Stimulated activated CD4-positive, alpha-beta T cell treated with anti-CD3 and anti-CD28 coated beads, Interleukin-15, amount 100 ng/mL, for 1 hour (primary cell): ENCODE measurements at places on chromosomes 5 and 9.

DNA sequence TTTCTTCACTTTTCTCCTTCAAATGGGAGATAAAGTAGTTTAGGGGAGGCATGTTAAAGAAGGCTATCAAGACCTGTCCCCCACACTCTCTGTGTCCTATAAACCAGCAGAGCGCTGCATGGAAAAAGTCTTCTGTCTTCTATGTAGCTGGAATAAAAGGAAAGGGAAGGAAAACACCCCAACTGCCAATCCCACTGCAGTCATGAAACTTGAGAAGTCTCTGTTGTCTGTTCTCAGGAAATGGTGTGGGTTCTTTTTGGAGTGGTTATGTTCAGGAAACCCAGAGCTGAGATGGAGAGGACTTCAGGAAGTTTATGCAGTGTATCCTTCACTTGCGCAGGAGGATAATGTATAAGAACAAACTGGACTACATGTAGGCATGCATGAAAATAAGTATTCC is 274.3 kb downstream of the GAS1 start:
- no peak for DNase-seq

GRCh38 chr5:105670596-105670995 is 2000.1 kb downstream of the EFNA5 start:
- no peak for DNase-seq

DNA sequence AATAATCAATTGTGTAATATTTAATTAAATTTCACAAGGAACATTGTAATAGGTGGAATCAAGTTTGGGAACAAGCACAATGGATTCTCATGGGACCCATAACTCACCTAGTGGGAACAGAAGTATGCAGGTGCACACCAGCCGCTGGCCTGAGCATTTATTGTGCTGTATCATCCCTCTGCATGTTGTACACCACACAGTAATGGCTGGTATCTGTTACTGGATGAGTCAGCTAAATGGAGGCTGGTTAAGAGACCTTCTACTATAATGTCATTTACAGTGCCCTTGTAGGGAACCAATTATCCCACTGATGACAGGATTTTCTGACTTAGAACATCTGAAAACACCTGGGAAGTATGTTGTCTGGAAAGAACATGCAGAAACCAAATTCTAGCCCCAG is 3.2 kb upstream of the MAP3K1 start:
- DNase-seq = no peak

DNA sequence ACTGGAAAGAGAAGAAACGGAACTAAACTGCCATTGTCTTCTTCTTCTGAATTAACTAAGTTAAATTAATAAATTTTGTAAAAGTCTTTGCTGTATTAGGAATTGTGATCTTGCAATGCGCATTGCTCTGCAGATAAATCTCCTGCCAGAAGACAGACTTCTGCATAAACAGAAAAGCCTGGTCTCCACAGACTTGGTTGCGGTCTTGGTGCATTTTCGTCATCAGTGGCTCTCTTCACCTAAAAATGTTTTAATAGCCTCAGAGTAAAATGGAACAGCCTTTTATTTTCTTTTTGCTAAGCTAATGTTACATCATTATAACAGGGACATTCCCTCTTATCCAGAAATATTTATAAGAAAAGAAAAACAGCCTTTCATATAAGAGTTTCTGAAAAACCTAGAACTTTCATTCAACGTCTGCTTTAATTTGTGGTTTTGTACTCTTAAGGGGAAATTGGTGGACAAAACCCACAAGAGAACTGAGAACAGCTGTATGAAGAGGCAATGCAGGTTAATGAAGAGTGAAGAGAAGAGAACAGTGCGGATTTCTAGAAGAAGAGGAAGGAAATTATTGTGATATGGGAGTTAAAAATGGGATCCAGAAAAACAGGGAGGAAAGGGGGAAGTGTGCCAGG is 10.1 kb downstream of the IFNA5 start:
- DNase-seq = no peak

DNA sequence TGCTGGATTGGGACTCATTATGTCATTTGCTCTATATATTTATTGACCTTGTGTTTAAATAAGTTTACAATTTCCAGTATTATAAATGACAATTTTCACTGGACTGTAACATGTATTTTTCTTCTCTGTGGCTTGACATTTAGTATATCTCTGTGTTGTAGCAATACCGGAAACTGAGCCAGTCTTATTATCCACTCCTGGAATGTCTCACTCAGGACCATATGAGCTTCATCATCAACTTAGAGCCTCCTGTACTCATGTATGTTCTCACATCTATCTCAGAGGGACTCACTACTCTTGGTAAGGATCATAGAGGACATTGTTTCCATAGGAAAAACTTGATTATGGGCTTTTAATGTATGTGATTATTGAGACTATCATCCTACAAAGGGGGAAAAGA is 66.5 kb upstream of the TLX3 start:
- DNase-seq = no peak

DNA sequence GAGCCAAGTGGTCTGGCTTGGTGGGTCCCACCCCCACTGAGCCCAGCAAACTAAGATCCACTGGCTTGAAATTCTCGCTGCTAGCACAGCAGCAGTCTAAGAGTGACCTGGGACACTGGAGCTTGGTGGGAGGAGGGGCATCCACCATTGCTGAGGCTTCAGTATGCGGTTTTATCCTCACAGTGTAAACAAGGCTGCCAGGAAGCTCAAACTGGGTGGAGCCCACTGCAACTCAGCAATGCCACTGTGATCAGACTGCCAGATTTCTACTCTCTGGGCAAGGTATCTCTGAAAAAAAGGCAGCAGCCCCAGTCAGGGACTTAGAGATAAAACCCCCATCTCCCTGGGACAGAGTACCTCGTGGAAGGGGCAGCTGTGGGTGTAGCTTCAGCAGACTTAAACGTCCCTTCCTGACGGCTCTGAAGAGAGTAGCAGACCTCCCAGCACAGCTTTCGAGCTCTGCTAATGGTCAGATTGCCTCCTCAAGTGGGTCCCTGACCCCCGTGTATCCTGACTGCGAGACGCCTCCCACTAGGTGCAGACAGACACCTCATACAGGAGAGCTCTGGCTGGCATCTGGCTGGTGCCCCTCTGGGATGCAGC is 18.2 kb upstream of the STK32A start:
- DNase-seq = no peak

GRCh38 chr5:2142456-2142954 is 259.8 kb upstream of the IRX4 start:
- DNase-seq = no peak

GRCh38 chr5:131525805-131526204 is 109.2 kb downstream of the RAPGEF6 start:
- no peak for DNase-seq

DNA sequence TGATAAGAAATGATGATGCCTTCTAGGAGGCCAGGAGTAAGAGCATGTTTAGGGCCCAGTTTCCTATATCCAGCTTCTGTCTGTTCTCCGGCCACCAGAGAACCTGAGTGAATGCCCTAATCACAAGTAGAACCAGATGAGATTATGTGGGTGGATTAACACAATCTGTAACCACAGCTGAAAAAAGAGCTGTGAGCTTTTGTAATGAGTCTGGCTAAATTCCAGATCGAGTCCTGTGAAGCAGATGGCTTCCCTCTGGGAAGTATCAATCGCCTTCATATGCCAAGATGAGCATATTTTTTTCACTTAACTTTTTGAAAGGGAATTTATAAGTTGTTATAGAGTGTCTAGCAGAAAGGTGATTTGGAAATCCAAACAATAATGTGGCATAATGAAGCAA is 99.8 kb downstream of the NNT start:
- DNase-seq = no peak

DNA sequence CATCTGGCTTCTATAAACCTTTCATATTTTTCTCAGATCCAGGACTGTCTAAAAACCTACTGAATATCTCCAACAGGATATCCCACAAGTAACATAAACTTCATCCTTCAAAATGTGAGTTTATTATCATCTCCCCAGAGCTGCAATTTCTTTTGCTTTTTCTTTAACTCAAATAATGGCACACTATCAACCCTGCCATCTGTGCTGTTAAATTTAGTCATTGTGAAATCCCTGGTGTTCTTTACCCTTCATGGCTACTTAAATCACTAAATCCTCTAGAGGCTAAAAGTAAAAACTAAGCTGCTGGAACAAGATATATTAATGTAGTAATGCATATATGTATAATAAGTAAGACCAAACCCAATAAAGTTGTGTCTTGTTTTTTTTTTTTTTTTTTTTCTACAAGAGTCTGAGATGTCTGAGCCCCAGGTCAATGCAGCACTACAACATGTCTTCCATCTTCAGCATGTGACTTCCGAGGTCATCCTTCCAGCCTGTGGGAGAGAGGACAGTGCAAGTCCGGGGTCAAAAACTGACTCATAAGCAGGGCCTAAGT is 362.9 kb downstream of the ADGRV1 start:
- DNase-seq = no peak

- DNase-seq = no peak
Measured at GRCh38 chr9:134955801-134956200, 38.1 kb upstream of the FCN1 start.

- no peak for DNase-seq
Measured at GRCh38 chr5:170105642-170106611, at the start of gene FOXI1. Gene FOXI1 (plus strand): TSS chr5:170105897. CDS start chr5:170105958, 61 bp downstream.

DNA sequence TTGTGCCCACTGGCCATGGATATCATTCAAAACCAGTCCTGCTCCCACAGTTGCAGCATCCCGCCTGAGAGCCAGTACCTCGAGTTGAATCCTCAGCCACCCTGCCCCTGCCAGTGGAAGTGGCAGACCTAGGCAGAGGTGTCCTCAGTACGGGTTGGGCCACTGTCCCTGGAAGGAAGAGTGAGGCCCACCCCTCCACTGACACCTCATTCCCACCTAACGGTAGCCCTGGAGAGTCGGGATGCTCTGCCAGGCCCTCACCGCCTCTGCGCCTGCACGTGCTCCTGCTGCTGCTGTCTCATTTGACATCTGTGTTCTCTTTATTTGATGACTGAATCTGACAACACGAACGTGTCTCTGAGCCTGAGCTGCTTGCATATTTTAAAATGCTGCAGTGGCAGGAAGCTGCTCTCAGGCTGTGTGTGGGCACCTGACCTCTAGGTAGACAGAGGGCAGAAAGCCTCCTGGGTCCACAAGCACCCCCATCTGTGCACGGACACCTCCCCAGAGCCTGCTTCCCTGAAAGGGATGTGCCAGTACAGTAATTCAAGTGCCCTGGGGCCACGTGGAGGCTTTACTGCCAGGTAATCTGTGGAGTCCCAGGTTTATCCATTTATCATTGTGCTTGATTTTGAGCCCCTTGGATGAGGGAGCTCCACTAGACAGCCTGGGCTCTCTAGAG is 194.7 kb downstream of the CACNA1B start:
- DNase-seq = no peak

DNA sequence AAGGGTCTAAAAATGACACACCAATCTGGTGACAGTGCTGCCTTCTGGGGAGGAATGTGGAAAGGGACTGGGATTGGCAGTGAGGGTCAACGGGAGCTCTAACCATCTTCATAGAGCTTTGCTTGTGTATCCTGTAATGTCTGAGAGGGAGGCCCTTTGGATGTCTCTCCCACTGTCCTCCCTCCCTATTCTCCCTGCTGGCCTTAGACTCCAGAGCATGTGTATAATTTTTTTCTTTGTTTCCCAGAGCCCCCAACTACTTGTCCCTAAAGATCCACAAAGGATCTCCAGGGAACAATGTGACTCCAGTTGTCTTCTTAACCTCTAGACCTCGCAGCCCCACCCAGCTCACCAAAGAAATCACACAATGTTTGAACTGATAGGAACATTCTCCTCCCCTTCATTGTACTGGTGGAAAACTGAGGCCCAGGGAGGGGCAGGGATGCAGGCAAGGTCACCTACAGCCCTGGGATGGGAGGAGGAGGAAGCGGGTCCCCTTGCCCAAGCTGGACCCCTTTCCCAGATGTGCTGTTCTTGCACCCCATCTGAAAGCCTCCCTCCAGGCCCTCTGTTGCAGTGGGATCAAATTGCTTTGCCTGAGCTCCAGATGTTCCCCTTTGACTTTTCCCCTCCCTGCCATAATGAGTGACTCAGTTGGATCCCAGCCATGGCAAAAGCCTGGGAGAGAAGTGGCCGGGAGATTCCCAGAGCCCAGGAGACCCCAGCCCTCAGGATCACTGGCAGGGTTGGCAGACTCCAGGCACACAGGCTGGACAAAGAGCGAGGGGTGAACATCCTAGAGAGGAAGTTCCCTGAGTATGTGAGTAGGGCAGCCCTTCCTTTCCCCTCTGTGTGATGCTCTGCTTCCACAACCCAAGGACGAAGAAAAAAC is 21.8 kb downstream of the SPARC start:
- DNase-seq = no peak

DNA sequence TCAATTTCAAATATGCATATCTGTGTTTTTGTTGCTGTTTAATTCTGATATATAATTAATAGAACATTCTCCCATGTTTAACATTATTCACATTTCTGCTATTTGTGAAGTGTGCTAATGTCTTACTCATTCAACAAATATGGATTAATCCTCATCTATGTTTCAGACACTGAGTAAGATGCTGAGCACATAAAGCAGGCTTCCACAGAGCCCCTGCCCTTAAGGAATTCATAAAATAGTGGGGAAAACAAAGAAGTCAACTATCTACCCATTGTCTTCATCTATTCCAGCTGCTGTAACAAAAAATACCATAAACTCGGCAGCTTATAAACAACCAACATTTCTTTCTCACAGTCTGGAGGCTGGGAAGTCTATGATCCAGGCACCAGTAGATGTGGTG is 333.3 kb downstream of the SEMA5A start:
- no peak for DNase-seq

- DNase-seq = no peak
Measured at GRCh38 chr5:39579750-39580149, 155.0 kb upstream of the DAB2 start.

DNA sequence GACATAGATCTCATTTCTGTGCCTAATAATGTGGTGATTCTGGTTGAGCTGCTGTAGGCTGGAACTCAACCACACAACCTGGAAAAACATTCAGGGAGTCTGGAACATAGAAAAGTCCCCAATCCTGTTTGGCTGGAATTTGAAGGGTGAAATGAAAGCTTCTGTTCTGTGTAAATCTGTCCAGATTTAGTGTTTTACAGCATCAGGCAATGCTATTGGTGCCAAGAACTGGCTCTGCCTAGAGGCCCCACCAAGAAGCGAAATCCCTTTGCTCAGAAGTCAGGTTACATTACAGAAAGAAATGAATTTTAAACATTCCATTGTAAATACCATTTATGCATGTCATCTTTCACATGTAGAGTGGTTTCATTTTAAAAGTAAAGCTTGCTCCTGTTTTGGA is 56.3 kb downstream of the TMEM174 start:
- no peak for DNase-seq

DNA sequence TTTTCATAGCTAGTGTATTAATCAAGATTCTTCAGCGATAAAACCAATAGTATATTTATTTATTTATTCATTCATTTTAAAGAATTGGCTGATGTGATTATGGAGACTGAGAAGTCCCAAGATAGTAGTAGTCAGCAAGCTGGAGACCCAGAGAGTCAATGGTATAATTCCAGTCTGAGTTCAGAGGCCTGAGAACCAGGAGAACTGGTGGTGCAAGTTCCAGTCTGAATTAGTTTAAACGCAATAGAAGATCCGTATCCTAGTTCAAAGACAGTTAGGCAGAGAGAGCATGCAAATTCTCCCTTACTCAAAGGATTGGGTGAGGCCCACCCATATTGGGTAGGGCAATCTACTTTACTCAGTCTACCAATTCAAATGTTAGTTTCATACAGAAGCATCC is 364.2 kb upstream of the RPS23 start:
- DNase-seq = no peak
